ENCODE measurements at places on chromosomes 7 and 10. TPM values are rescaled to one million over a fixed set of nuclear protein-coding genes. Genes with fewer than 3 reads are reported as not detected.
A peak's percentile ranks its signal among the peaks of the same experiment; 100 is the strongest.

The FAM25C gene
- not detected for total RNA-seq

DNA sequence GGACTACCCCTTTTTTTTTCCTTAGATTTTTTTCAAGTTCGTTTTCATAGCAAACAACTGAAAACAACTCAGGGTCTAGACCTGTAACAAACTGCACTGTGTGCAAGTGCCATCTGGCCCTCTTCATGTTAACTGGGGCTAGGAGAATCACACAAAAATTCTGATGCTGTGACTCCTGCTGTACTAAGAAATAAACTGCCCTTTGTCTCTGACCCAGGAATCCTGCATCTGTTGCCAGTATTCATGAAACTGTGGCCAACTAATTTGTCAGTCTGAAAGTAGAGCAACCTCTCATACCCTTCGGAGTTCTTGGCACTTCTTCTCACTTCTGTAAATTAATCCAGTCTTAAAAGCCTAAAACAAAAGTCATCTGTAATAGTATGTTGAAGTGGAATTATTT, 218.4 kb upstream of the PCDH15 start:
- no peaks in the 10 kb centered on the region for H3K27me3 ChIP-seq
- H3K4me1 ChIP-seq: no peaks in the 10 kb centered on the region
- no peak overlapping the region for H3K27ac ChIP-seq
- no peaks in the 10 kb centered on the region for H3K36me3 ChIP-seq
- no peak overlapping the region for H3K4me3 ChIP-seq

DNA sequence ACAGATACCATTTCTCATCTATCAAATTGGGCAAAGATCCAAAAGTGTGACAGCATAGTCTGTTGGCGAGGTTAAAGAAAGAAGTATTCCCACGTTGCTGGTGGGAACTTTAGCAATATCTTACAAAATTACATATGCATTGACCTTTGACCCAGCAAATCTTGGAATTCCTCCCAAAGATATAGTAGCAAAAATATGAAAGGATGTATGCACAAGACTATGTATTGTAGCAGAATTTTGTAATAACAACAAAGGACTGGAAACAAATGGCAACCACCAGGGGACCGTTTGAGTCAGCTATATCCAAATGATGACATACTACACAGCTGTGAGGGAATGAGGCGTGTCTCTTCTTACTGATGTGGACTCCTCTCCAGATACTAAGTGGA, 50.2 kb downstream of the KCNH2 start:
- no peak overlapping the region for H3K27ac ChIP-seq
- no peaks in the 10 kb centered on the region for H3K4me1 ChIP-seq
- no peak overlapping the region for H3K4me3 ChIP-seq
- H3K36me3 ChIP-seq: no peaks in the 10 kb centered on the region

DNA sequence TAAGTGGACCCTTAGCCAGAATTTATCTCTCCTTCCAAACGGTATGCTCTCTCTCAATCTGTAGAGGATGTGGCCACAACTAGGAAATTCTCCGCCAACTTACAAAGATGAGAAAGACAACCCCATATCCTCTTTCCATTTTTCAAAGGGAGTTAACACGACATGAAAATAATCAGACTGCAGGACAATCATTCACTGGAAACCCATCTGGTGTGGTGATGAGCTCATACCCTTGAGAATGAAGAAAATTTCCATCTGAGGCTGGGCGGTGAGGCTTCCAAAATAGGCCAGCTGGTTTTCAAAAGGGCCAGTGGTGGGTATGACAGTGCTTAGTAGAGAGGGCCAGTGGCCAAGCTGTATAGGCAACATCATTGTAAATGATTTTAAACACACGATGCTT, 369.6 kb downstream of the FRMD4A start:
- H3K4me3 ChIP-seq: no peak overlapping the region
- H3K4me1 ChIP-seq: no peaks in the 10 kb centered on the region
- H3K27ac ChIP-seq: no peak overlapping the region
- no peak for DNase-seq
- H3K36me3 ChIP-seq: no peaks in the 10 kb centered on the region

DNA sequence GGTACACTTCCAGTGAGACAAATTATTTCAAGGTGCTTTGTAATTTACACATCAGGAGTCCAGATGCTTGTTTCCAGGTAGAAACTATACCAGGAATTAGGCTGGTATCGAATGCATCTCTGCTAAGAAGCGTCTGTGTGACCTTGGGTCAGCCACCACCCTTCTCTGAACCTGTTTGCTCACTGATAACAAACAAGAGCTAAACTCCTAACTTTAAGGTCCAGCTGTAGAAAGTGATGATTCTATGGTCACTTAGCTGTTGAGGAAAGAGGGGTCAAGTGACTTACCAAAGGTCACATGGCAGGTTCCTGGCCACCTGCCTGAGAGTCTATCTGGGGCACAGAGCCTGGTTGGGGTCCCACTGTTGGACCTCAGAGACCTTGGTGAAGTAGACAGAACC, 95.4 kb downstream of the HIF1AN start:
- H3K4me3 ChIP-seq: no peak overlapping the region
- no peaks in the 10 kb centered on the region for H3K27me3 ChIP-seq
- no peaks in the 10 kb centered on the region for H3K4me1 ChIP-seq
- DNase-seq: no peak
- H3K36me3 ChIP-seq: no peaks in the 10 kb centered on the region
- no peak overlapping the region for H3K27ac ChIP-seq

GRCh38 chr7:53609185-53609584, 573.8 kb downstream of the POM121L12 start:
- no peaks in the 10 kb centered on the region for H3K27me3 ChIP-seq
- no peak overlapping the region for H3K27ac ChIP-seq
- H3K4me3 ChIP-seq: no peak overlapping the region
- H3K36me3 ChIP-seq: no peaks in the 10 kb centered on the region

DNA sequence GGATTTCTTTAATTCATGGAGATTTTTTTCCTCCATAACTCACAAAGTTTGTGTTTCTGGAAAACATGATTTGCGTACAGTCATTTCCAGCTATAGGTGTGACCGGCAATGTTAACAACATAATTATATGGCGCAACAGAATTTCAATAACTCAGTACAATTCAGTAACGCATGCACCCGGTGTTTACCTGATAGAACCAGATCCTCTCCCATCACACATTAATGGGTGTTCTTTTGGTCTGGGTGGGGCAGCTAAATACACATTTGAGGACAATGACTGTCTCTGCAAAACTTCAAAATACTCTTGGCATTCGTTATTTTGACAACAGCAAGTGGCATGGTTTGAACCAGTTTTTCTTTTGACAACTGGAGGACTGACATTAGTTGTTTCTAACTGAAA, 102.3 kb downstream of the KLF6 start:
- no peak overlapping the region for H3K4me3 ChIP-seq
- H3K27ac ChIP-seq: peak overlapping the region; percentile 72
- H3K27me3 ChIP-seq: no peaks in the 10 kb centered on the region
- H3K36me3 ChIP-seq: no peaks in the 10 kb centered on the region

DNA sequence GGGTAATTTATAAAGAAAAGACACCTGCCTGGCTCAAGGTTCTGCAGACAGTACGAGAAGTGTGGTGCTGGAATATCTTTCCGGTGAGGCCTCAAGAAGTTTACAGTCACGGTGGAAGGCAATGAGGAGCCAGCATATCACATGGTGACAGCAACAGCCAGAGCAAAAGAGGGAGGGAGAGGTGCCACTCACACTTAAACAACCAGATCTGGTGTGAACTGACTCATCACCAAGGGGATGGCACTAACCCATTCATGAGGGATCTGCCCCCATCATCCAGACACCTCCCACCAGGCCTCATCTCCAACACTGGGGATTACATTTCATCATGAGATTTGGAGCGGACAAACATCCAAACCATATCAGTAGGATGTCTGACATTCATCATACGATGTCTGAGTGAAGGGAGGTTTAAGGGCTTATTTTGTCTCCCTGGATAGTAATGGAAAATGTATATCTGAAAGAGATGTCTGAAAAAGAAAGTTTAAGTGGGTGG, 23.5 kb upstream of the KBTBD2 start:
- no peak overlapping the region for H3K27ac ChIP-seq
- no peak for DNase-seq
- H3K4me1 ChIP-seq: no peaks in the 10 kb centered on the region
- H3K4me3 ChIP-seq: no peak overlapping the region

Measured in Panc1 (cell line).